DMS 273 treated with DMSO at 0.1 percent for 48 hours (cell line): ENCODE measurements at places on chromosomes 5 and 9.
A peak's percentile ranks its signal among the peaks of the same experiment; 100 is the strongest.

DNA sequence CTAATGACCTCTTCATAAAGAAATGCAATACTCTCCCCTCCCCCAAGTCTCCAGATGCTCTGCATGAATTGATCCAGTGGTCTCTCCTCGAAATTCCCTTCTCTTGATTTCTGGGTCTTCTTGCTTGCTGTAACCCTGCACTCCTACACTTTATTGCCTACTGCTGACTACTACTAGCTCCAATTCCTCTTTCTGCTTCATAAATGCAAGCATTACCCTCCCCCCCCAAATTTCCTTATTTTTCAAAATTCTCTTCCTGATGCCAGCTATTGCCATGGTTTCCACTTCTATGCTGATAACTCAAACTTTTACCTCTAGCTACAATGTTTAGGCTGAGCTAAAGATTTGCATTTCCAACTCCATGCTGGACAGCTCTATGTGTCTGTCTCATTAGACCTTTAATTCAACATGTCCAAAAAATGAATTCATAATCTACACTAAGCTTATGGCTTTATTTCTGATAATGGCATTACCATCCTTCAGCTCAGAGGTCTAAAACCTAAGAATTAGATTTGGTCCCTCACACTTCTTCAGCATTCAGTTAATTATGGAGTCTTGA is 1.4 kb downstream of the ZBTB26 start:
- DNase-seq, result no peak

DNA sequence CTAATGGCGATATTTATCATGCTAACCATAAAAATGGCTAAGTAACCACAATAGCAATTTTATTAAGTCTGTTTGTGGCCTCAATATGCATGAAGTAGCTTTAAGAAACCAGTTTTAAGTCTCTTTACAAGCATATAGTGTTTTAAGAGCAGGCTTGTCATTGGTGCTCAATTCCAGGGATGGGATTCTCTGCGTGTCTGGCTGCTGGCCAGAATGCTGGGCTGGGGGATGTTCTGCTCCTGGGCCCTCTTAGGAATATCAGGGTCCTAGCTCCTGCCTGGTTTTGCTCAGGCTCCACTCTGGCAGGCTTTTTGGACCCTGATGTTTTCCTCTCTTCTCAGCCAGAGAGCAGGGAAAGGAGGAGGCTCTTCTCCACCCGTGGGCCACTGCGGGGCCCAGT is 127.2 kb downstream of the PDE8B start:
- no peak for DNase-seq

GRCh38 chr9:109632817-109633216 is 134.7 kb upstream of the PTPN3 start:
- no peak for DNase-seq

GRCh38 chr5:36311956-36312355 is 10.3 kb upstream of the RANBP3L start:
- no peak for DNase-seq

- peak; percentile 30 for DNase-seq
These were observed 54.7 kb downstream of the DPYSL3 start for GRCh38 chr5:147454996-147455677.

DNA sequence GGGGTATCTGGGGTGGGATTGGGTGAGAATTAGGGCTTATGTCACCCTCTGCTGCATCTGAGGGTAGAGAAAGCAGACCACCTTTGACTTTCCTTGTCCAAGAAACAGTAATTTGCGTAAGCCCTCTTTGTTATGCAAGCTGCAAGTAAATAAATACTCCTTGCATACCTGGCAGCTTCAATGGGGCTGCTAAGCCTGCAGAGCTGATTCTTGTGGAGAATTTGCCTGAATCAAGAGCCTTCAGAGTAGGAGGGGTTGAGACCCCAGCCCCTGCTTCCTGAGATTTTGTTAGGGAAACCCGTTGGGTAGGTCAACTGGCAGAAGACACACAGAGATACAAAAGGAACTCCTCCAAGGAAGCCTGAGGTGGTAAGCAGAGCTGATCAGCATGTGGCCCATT is 515.1 kb downstream of the DMAC1 start:
- DNase-seq, result no peak

GRCh38 chr5:41815663-41816229 is 54.5 kb downstream of the OXCT1 start:
- no peak for DNase-seq

DNA sequence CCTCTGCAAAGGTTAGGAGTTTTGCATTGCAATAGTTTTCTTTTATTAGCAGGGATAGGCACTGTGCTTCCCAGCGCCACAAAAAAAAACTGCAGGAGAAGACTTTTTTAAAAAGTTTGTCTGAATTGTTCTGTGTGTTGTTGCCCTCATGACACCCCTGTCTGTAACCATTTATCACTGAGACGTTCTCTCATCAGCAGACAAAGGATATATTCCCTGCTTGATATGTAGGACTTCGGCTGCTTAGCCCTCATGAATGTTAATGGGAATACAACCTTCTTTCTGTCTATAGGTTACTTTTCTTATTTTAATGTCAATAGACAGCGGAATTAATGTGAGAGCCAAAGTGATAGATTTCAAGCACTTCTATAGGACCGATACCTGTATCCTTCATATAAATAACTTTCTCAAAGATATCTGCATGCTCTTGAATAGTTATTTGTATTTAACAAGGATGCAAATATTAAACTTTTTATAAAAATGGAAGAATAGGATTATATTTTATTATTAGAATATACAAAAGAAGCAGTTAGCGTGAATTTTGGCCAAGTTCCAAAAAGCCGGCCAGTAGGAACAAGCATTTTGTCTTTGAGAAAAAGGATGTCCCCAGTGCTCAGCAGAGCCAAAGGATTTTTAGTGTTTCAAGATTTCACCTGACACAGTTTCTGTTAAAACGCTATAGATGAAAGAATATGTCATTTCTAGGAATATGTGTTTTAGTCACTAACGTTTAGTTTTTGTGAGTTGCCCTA is 1.5 kb upstream of the LYSMD3 start:
- no peak for DNase-seq
